Right ventricle myocardium superior (tissue), 1 donor: ENCODE measurements at places on chromosomes 4 and X. TPM values are rescaled to one million over a fixed set of nuclear protein-coding genes. Genes with fewer than 3 reads are reported as not detected.
A peak's percentile ranks its signal among the peaks of the same experiment; 100 is the strongest.

DNA sequence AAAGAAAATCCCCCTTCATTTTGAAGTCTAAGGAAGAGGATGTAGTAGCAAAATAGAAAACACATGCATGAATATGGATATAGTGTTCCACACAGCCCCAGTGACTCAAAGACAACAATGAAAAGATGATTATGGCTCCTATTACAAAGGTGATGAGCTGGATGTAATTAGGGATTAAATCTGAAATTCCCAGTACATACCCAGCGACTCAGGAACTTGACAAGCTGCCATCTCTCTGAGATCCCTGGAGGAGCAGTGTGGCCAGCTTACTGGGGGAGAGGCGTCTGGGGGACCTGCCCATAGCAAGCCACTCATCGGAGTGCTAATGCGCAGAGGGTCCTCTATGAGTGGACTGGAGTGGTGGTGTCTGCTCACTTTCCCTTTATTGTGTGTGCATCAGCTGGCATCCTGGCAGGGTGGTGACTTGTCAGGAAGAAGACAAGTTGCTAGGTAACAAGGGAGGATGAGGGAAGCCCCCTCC, 42.7 kb upstream of the MGST2 start:
- no peak for DNase-seq

DNA sequence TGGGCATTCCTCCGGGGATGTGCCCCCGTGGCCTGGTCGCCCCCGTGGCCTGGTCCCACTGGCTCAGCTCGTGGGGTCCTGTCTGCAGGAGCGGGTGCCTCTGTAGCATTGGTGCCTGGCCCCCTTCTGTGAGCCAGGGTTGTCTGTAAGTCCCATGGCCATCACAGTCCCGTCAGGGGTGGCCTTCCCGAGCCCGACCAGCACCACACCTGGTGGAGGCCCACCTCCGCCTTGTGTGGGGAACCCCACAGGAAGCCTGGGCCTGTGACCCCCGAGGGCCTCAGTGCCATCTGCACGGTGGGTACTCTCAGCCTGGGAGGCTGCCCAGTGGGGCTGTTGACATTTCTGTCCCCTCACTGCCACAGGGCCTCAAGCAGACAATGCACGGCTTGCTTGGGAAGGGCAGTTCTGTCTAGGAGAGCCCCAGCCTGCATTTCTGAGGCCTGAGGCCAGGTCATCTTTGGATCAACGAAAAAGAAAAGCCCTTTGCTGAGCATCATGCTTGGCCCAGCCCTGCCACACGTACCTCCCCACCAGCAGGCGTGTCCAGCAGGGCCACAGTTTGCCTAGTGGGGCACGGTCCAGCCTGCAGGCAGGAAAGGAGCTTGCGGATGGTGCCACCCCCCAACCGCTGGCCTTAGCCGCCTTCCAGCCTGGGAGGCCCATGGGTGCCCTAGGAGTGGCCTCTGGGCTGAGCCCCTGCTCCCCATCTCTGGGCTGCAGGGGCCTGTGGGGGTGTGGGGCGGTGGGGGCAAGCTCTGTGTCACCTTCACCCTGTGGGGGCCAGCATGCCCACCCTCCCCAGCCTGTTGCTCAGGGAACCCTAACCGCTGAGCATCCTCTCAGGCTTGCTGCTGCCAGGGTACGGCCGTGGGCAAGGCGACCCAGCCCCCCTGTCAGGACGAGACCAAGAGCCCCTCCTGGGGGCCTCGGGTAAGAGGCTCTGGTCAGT, 23.2 kb downstream of the NKX1-1 start:
- DNase-seq = peak; percentile 19

- DNase-seq = no peak
Measured at GRCh38 chrX:20309806-20310205, 43.1 kb upstream of the RPS6KA3 start.

The KCNIP4 gene
- total RNA-seq = not detected

The CXCL5 gene
- 0.11 TPM for total RNA-seq

The MYOZ2 gene
- 705 TPM for total RNA-seq

GRCh38 chrX:25288676-25289075, 272.9 kb upstream of the ARX start:
- no peak for DNase-seq

DNA sequence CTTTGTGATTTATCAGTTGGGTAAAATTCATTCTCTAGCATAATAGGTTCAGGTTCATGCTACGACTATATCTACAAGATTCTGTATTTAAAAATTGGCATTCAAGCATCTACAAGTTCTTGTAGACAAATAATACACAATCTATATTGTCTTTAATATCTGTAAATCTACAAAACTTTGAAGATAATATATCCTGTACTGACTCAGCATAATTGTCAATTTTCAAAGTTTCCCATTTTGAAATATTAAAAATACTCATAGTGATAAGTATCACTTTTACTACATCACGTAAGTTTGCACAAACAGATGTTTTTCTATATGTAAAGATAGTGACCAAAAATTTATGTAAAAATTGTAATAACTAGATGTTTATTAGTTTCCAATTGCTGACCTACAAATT, 360.6 kb downstream of the FSTL5 start:
- DNase-seq = no peak

The G3BP2 gene
- total RNA-seq = 69.2 TPM

The H2AZ1 gene
- 80.4 TPM for total RNA-seq

GRCh38 chr4:6252051-6252450, 17.6 kb upstream of the WFS1 start:
- DNase-seq = no peak

The RTL9 gene
- total RNA-seq = 0.35 TPM

DNA sequence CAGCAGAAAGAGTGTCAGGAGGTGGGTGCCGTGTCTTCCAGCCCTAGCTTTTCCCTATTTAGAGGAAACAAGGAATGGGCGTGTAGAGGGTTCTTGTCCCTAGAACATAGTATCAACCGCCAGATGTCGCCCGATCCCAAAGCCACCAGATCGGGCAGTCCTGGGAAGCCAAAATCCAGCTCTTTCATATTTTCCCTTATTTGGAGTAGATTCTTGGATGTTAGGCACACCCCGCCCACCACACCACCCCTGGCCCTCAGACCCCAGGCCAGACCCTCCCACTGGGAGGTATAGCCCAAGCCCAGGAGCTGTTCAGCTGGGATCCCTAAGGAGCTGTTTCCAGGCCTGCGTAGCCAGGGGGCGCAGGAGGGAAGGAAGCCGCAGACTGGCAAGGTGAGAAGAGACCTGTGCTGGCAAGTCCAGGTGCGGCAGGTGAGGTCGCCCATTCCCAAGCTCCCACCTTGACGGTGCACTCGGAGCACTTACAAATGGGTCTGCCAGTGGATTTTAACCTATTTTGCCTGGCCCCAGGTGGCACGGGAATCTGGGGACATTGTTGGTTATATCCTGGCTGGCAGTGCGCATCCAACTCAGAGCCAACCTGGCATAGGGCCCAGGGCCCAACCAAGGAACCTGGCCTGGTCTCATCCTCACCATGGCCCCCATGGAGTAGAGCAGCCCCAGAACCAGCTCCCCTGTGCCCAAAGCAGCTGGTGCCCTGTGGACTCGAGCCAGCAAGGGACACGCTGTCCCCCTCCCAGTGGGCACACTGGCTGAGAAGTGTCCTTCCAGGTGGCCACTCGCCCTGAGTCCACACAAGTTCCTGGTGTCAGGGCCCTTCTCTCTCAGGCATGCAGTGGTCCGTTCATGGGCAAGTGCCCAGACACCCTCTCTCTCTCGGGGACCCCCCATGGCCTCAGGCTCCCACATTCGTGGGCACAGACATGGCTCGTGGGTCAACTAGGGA, 811 bp downstream of the FLNA start:
- peak; percentile 76 for DNase-seq

- no peak for DNase-seq
Measured at GRCh38 chr4:98081936-98082335, 61.3 kb downstream of the STPG2 start.

- no peak for DNase-seq
Measured at GRCh38 chr4:157840034-157840433, 332.8 kb downstream of the GASK1B start.

GRCh38 chr4:16794816-16795445, 103.5 kb downstream of the LDB2 start:
- peak; percentile 52 for DNase-seq
